ENCODE measurements at places on chromosomes 1 and 21. TPM values are rescaled to one million over a fixed set of nuclear protein-coding genes. Genes with fewer than 3 reads are reported as not detected.

GRCh38 chr1:62050165-62050564 is 144.5 kb upstream of the L1TD1 start:
- H3K27ac ChIP-seq: no peak overlapping the region
- no peak overlapping the region for H3K4me3 ChIP-seq
- H3K36me3 ChIP-seq: no peaks in the 10 kb centered on the region
- no peaks in the 10 kb centered on the region for H3K27me3 ChIP-seq
- no peak for DNase-seq

DNA sequence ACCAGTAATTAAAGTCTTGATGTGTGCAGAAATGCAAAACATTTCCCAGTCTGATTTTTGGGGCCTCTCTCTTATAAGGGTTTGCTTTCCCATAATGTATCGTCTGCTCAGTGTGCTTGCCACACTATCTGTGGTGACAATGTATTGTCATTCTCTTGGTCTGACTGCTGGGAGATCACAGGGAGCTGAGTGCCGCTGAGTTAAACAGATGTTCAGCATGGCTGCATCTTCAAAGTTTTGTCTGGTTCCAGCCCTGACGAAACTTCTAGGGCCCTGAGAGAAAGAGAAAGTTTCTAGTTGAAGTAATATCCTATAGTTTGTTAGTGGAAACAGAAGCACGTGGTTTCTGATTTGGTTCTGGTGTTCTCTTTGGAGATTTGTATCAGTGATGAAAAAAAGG is 42.6 kb downstream of the DNM3 start:
- DNase-seq: no peak
- no peaks in the 10 kb centered on the region for H3K27me3 ChIP-seq
- no peaks in the 10 kb centered on the region for H3K36me3 ChIP-seq
- no peak overlapping the region for H3K4me3 ChIP-seq

The ESRRG gene
- 6.7 TPM for total RNA-seq

DNA sequence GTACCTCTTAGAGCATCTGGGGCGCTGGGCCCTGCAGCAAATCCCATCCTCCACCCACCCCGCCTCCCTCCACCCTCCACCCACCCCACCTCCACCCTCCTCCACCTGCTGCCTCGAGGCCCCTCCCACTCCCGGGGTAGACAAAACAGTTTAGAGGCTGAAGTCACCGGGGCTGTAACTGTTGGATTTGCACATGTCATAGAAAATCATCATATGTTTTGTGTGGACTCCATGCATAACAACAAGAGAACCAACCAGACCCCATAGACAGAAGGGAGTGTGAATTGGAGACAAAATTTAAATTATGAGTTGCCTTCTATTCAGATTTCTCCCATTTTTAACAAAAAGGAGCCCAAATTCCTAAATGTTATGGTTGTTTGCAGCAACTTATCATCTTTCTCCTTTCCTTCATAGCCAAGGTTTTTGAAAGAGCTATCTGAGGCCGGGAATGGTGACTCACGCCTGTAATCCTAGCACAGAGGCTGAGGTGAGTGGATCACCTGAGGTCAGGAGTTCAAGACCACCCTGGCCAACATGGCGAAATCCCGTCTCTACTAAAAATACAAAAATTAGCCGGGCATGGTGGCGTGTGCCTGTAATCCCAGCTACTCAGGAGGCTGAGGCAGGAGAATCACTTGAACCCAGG is 28.2 kb upstream of the LGALS8 start:
- no peaks in the 10 kb centered on the region for H3K4me1 ChIP-seq
- no peaks in the 10 kb centered on the region for H3K36me3 ChIP-seq
- H3K27ac ChIP-seq: no peak overlapping the region
- no peaks in the 10 kb centered on the region for H3K27me3 ChIP-seq

The LCE1E gene
- total RNA-seq: not detected

The CD84 gene
- not detected for total RNA-seq

The FMN2 gene
- total RNA-seq: 26.9 TPM

DNA sequence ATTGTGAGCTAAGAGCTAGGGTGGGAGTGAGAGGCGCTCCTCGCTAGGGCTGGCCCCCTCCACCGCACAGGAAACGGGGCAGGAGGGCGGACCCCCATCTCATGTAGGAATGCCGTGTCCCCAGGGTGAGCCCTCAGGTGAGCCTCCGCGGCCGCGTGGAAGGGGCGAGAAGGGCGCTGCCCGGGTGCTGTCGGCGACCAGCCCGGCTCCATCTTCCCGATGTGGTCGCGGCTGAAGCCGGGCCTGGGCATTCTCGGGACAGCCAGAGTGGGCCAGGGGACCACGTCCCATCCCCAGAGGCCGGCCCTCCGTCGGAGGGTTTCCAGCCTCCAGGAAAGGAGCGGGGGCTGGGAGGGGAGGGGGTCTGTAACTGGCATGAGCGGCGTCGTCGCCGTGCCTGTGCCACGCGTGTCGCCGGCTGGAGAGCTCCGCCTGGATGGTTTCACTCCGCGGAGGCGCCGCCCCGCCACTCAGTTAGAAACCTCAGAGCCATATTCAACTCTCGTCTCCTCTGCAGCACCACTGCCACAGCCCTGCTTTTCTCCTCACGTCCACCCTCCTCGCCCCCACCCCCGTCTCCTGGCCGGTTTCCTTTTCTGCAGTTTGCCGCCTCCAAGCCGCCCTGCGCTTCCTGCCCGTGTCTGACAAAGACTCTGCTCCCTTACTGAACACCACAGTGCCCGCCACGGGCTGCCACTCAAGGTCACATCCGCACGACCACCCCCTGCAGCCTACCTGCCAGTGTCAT is at the start of gene TMEM269:
Gene TMEM269, plus strand, starts transcription at position 46 of the 748 bp plus-strand sequence. CDS start 4,903 bp downstream, outside the sequence.
- DNase-seq: no peak
- no peaks in the 10 kb centered on the region for H3K4me1 ChIP-seq
- no peak within 1 kb of the TSS for H3K27ac ChIP-seq
- H3K27me3 ChIP-seq: no peaks in the 10 kb centered on the region
- H3K36me3 ChIP-seq: peaks cover 20% of the 10 kb centered on the region

DNA sequence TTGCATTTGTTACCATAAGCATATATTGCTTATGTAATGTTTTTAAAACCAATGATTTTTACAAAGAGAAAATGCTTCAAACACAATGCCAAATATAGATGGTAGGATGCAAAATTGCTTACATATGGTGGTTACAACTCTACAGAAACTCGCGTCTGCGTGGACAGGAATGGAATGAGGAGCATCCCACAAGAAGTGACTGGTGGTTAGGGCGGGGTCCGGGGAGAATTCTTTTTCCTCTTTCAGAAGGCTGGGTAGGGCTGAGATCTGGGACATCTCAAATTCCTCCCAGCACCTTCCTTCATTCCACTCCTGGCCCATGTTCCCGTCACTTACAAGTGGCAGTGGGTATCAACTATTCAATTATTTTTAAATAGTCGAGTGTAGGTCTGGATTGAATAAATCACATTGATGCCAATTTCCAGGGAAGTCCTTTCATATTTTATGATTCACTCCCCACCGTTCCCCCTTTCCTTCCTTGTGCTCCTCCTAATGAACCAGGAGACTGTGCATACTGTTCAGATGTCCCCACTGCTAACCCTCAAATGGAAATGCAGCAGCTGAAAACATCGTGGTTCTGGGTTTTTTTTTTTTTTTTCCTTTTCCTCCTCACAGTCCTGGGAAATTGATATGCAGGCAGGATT is 174.5 kb upstream of the POU3F1 start:
- H3K4me3 ChIP-seq: no peak overlapping the region
- H3K27me3 ChIP-seq: peaks cover 23% of the 10 kb centered on the region
- no peaks in the 10 kb centered on the region for H3K4me1 ChIP-seq
- H3K27ac ChIP-seq: no peak overlapping the region
- DNase-seq: no peak

DNA sequence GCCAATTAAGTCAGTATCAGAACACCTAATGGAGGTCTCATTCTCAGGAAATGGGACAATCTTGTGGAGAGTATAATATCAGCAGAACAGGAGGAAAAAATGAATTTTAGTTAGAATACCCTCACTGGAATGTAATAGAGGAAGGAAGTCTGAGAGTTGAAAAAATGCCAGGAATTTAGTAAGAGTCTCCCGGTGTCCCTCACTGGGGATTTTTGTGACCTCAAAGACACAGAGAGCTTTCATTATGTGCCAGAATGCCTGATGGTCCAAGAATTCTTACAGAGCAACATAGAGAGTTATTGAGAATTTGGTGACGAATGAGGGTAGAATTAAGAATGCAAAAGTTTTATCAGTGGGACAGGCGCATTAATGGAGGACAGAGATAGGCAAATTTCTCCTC is 443.5 kb upstream of the B3GALT2 start:
- H3K27ac ChIP-seq: no peak overlapping the region
- DNase-seq: no peak
- H3K36me3 ChIP-seq: no peaks in the 10 kb centered on the region

- no peaks in the 10 kb centered on the region for H3K36me3 ChIP-seq
- H3K27me3 ChIP-seq: no peaks in the 10 kb centered on the region
- peak overlapping the region; percentile 84 for H3K4me3 ChIP-seq
- no peak overlapping the region for H3K27ac ChIP-seq
- no peak for DNase-seq
- no peaks in the 10 kb centered on the region for H3K4me1 ChIP-seq
These were observed 53.3 kb upstream of the BOLA1 start for GRCh38 chr1:149846042-149846441.

DNA sequence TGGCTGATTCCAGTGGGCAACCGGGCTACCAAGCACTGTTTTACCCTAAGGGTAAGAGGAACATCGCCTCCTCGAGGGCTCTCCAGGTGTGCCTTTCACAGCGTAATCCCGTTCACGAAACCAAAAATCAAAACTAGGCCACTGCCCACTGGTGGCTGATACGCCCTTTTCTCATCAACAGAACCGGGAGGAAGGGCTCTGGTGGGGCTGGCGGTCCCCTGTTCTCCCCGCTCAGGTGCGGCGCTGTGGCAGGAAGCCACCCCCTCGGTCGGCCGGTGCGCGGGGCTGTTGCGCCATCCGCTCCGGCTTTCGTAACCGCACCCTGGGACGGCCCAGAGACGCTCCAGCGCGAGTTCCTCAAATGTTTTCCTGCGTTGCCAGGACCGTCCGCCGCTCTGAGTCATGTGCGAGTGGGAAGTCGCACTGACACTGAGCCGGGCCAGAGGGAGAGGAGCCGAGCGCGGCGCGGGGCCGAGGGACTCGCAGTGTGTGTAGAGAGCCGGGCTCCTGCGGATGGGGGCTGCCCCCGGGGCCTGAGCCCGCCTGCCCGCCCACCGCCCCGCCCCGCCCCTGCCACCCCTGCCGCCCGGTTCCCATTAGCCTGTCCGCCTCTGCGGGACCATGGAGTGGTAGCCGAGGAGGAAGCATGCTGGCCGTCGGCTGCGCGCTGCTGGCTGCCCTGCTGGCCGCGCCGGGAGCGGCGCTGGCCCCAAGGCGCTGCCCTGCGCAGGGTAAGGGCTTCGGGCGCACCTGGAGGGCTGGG is at the start of gene IL6R:
Gene IL6R, plus strand, starts transcription at position 360 of the 763 bp plus-strand sequence. Its CDS starts 287 bp downstream, at position 647.
- peak within 1 kb of the TSS; percentile 79 for H3K4me3 ChIP-seq
- H3K4me1 ChIP-seq: peaks cover 19% of the 10 kb centered on the region
- H3K27ac ChIP-seq: no peak within 1 kb of the TSS
- H3K36me3 ChIP-seq: no peaks in the 10 kb centered on the region

The PCP4 gene
- total RNA-seq: not detected

GRCh38 chr1:169184812-169185211 is 78.3 kb downstream of the ATP1B1 start:
- no peaks in the 10 kb centered on the region for H3K36me3 ChIP-seq
- H3K27me3 ChIP-seq: no peaks in the 10 kb centered on the region
- DNase-seq: no peak

The IGFN1 gene
- not detected for total RNA-seq

DNA sequence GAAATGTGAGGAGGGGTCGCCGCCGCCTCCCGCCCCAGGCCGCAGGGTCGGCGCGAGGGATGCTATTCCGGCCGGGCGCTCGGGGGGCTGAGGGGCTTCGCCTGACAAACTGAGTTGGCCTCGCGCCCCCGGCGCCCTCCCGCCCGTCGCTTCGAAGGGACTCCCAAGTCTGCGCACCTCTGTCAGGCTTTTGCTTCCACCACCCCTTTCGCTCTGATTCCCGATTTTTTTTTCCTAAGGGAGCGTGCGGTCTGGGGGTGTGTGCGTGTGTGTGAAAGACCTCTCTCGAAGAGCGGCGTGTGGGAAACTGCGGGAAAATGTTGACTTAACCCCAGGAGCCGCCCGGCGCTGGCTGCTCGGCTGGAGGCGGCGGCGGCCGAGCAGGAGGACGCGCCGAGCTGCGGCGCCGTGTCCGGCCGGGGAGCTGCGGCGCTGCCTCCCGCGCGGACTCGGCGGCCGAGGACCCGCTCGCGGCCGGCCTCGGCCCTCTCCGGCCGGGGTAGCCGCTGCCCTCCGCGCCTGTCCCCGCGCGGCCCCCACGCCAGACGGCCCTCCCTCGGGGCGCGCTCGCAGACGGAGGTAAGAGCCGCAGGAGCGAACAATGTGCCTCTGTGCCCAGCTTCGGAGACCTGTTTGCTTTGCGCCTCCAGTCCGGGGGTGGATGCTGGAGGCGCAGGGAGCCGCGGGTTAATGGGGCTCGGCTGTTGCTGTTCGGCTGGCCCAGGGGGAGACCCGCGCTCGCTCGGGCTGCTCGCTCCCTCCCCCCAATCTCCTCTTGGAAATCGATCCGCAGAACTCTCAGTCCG is 1.1 kb downstream of the ADGRL2 start:
- no peaks in the 10 kb centered on the region for H3K4me1 ChIP-seq
- H3K4me3 ChIP-seq: peak overlapping the region; percentile 91
- DNase-seq: peak; percentile 73
- peak overlapping the region; percentile 96 for H3K27ac ChIP-seq

The CFHR2 gene
- total RNA-seq: not detected

Data from endodermal cell (in vitro differentiated cells).